ENCODE measurements at places on chromosomes 3 and 15.

DNA sequence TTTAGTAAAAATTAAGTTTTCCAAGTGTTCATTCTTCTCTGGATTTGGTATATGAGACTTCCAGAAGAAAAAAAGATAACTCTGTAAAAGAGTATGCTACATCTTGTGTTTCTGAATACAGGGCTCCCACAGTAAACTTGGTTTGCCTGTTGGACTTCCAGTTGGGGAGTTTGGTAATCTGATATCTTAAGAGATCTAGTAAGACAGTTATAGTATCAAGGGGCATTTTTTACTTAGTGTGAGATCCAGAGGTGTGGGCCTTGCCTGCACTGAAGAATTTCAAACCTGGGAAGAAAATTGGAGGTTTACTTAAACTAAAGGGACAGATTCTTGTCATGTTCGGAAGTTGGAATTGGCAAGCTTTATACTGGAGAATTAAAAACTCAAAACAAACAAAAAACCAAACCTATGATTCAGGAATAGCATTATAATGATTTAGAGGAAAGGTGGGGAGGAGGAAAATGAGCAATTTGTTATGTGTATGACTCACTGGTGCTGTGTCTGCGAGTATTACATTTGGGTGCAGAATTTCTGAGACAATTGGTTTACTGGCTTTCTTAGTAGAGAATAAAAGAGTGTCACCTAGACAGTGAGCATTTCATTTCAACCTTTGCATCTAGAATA, 58.9 kb upstream of the ULK4 start:
- no peak for DNase-seq

DNA sequence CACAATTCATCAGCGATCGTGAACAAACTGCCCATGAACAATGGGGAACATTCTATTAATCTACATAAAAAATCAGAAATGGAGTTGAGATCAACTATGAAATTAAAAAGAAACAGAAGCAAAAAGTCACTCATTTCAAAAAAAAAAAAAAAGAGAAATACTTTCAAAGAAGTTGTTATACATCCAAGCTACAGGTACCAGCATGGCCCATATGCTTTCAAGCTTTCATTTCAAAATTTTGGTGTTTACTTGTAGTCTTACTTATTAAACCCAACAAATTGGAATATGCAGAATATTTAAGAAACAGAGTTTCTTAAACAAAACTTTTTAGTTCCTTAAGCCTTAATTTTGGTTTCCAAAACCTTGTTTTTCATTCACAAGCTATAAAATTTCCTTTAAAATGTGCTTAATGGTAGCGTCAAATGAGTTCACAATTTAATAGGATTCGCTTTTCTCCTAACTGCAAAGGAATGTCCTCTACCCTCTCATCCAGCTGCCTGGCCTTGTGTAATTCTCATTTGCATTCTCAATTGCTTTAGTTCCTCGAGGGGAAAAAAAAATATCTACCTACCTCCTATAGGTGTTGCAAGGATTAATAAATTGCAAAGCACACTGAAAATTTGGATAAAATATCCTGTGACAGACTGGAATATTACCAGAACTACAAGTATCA, 565.2 kb downstream of the ROBO1 start:
- no peak for DNase-seq

- DNase-seq = no peak
Observed at GRCh38 chr3:33417066-33417673, 23.0 kb downstream of the UBP1 start.

DNA sequence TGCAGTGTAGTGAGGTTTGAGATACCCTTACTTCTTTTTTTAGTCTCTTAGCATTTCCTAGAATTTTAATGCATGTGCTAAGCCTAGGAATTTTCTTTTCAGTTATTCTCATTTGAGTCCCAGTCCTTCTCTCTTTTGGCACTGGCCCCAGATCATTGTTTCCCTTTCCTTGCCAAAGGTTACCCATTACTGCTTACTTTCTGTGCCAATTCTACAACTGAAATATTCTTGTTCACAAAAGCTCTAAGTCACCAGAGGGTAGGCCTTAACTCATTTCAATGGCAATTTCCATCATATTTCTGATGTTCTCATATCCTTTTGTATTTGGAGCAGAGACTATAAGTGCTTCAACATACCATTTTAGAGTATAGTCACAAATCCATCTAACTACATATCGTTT, 199.6 kb upstream of the CBLB start:
- no peak for DNase-seq

- no peak for DNase-seq
Observed at GRCh38 chr3:30551266-30551665, 55.1 kb upstream of the TGFBR2 start.

- no peak for DNase-seq
Observed at GRCh38 chr15:76376029-76376428, 39.5 kb downstream of the ISL2 start.
